ENCODE measurements at places on chromosomes 7 and 10.
A peak's percentile ranks its signal among the peaks of the same experiment; 100 is the strongest.

GRCh38 chr7:81327468-81328266 is 408.8 kb upstream of the SEMA3C start:
- DNase-seq = peak; percentile 52

DNA sequence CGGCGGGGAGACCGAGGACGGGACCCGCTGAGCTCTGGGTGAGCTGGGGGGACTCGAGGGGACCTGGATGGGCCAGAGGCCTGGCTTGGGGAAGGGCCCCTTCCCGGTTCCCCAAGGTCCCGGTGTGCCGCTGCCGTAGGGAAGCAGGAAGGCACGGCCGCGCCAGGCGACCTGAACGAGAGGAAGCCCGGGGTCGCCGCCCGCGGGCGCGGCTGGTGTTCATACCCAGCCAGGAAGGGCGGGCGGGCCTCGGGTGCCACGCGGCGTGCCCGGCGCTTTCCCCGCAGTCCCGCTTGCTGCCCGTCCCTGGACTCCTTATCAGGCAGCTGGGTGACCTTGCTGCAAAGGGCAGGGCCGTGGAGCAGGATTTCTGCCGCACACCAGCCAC is 38.0 kb downstream of the ZNF777 start:
- DNase-seq = no peak

- DNase-seq = no peak
These were observed 13.2 kb downstream of the UBTD1 start for GRCh38 chr10:97511711-97512440.

DNA sequence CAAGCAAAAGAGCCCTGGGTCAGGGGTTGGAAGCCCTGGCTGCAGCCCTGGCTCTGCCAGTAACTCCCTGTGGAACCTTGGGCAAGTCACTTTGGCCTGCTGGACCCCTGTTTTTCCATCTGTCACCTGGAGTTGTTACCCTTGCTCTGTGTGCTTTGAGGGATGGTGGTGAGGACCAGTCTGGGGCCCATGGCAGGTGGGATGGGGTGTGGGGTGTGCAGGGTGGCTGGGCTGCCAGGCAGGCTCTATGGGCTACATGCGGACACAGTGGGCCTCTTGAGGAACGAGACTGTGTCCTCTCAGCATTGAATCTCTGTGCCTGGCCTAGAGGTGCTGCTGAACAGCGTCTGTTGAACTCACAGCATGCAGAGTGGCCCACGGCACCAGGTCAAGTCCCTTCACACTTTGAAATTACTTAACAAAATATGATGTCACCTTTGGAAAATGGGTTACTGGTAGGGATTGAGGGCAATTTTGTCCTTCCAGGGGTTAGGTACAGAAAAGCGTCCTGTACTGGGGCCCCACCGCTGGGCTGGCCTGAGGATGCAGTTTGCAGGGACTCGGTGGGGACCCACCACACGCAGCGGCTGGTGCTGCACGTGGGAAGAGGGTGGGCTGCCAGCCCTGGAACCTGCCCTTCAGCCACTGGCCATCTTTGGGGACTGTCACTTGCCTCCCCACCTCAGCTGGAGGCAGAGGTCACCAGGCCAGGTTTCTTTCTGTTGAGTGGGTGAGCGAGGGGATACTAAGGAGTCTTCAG is 45.3 kb downstream of the PRF1 start:
- no peak for DNase-seq

DNA sequence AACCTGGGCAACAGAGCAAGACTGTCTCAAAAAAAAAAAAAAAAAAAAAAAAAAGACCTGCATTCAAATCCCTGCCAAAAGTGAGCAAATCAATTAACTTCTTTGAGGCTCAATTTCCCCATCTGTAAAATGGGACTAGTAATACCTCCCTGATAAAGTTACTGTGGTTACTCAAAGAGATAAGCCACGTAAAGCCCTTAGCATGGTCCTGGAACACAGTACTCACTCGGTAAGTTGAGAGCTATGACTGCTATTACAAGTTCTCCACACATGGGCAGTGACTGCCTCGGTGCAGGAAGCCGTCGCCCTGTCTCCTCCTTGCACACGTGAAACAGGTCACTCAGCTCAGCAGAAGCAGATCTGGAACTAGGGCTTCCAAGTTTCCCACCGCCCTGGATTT is 37.9 kb downstream of the DDIT4 start:
- DNase-seq = no peak

DNA sequence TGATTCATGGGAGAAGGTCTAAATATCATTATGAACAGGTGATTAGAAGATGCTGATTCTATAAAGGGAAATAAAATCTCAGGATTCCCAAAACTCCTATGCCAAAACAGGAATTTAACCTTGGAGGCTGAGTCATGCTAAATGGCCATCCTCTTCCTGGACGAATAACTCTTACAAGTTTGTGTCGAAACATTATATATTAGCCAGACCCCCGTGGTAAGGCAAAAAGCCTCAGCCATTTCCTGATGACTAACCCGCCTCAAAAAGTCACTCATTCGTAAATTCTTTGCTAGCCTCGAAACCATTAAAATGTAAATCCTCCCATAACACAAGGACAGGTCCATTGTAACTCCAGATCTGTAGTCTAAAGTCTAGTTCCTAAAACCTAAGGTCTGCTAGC is 32.0 kb downstream of the CUL2 start:
- peak; percentile 91 for DNase-seq

DNA sequence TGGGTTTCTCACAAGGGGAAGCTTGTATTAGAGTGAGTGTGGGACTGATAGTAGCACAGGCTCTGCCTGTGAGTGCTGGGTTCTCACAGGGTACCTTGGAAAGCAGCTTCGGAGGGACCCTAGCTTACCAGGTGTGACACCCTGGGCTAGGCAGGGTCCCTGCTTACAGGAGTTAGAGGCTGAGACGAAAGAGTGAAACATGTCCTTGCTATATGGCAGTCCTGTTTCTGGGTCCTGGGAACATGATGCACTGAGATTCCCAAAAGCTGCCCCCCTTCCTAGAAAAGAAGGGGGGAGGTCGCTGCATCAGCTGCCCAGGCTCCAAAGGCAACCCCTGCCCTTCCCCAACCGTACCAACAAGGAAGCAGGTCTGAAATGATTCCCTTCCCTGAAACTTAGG is 6.3 kb upstream of the ARHGAP22 start:
- DNase-seq = no peak

DNA sequence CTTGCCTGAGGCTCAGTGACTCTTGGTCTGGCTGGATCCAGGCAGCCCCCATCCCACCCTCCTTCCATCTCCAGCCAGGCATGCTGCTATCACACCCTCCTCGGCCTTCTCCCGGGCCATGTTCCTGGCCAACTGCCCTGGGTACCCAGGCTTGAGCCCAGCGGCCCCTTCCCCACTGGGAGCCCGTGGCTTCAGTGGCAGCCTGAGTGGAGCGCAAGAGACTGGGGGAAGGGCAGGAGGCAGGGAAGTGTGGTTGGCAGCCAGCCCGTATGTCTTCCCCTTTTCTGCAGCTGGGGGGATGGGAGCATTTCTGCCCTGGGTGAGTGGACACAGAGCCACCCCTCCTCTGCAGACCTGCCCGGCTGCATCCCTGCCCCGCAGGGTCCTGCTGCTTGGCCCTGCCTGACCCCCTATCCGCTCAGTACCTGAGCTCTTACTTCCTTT is 148.5 kb downstream of the ARHGAP22 start:
- DNase-seq = no peak

- DNase-seq = no peak
These were observed 48.0 kb downstream of the BRAF start for GRCh38 chr7:140876519-140877248.

DNA sequence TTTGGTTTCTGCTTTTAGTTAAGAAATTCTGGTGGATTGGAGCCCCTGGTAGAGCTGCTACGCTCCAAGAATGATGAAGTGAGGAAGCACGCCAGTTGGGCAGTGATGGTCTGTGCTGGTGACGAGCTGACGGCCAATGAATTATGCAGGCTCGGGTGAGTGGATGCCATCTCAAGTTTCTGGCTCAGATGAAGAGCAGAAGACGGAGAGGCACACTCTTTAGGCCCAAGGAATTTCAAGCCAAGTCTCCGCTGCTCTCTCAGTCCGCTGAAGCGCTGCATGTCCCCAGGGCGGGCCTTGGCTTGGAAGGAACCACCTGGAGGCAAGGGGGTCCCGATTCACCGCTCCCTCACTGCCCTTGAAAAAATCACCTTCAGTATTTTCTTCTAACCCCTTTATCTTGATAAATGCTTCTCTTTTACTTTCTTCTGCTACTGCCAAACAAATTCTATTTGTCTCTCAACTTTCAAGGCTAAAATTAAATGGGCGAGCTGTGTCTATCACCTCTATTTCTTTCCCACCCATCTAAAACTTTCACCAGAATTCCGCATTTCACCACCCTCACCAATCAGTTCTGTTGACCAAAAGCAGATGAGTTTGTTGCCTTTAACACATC is 74.2 kb downstream of the ARMC3 start:
- DNase-seq = no peak

- no peak for DNase-seq
These were observed 97.2 kb upstream of the PODXL start for GRCh38 chr7:131653418-131654248.

DNA sequence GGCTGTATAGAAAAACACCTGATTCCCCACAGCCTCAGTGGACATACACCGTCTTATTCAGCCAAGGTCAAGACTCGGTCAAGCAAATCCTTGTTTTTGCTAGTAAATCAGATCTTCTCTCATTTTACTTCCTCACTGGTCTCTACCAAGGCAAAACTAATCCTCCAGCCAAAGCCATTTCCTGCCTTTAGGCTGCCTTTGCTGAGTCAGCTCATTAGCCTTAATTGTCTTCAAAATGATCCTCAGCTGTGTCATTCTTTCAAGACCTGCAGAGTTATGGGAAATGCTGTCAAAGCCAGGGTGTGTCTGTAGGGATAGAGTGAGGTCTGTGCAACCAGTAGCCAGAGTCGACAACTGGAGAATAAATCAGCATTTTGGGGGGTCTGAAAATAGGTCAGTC is 107.2 kb upstream of the FAM180A start:
- DNase-seq = no peak
